Activated T-helper 1 cell treated with Interleukin-2 at 50 U/mL for 16 hours (primary cell): ENCODE measurements at places on chromosomes 2 and 18.

- DNase-seq, result no peak
These were observed 110.0 kb upstream of the EPAS1 start for GRCh38 chr2:46187112-46187618.

DNA sequence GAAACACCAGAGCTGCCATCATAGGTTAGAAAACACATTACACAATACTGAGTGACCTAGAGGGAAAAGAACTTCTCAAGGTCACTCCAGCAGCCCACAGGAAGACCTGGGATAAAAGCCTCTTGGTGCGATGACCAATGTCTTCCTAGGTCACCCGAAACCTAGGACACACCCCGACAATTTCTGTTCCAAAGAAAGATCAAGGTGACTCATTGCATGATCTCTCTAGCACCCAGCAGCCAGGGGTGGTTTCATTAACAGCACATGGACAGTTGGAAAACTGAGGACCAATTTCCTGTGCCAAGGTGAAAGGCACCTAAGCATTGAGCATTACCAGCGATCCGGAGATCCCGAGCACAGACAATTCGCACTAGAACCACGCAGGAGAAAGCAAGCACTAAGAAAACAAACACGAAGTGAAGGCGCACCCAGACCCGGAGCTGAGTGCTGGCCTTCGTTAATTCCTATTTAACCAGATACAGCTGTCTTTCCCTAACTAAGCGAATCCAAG is 1.5 kb downstream of the CACNB4 start:
- DNase-seq, result no peak

GRCh38 chr2:1868683-1869141 is 124.4 kb upstream of the PXDN start:
- DNase-seq, result no peak

GRCh38 chr2:209121691-209122090 is 302.2 kb upstream of the MAP2 start:
- no peak for DNase-seq

- no peak for DNase-seq
These were observed 19.6 kb downstream of the USP39 start for GRCh38 chr2:85635636-85636035.

- DNase-seq, result no peak
These were observed 43.8 kb downstream of the ARL6IP6 start for GRCh38 chr2:152762202-152762601.

DNA sequence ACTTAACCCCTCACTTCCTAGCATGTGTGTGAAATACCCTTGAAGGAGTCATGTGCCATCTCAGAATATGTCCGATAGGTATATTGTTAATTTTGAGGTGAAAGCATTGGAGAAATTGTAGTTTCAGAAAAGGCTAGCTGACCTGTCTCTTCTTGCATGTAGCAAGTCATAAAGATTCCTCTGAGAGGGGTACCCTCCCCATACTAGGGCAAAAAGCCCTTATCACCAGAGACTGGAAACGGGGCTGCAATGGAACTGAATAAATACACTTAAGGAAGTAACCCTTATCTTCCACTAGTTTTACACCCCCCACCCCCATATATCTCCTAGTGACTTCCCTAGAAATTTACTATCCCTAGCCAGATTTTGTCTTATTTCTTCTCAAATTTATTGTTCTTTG is 1.8 kb upstream of the SF3B6 start:
- no peak for DNase-seq

DNA sequence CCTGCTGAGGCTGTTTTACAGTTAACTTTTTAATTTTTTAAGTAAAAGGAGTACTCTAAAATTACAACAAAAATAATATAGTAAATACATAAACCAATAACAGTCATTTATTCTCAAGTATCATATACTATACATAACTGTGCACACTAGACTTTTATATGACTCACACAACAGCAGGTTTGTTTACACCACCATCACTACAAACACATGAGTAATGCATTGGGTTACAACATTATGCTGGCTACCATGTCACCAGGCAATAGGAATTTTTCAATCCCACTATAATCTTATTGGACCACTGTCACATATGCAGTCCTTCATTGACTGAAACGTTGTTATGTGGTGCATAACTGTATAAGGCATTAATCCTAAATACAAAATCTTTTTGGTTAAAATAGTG is 42.5 kb downstream of the RASGRP3 start:
- no peak for DNase-seq

DNA sequence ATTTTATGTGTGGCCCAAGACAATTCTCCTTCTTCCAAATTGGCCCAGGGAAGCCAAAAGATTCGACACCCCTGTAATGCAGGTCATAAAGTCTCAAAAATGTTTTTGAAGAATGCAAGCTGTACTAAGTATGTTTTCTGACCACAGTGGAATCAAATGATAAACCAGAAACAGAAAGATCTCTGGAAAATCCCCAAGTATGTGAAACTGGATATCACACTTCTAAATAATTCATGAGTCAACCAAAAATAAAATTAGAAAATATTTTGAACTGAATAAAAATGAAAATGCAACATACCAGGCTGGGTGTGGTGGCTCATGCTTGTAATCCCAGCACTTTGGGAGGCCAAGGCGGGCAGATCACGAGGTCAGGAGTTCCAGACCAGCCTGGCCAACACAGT is 34.1 kb upstream of the UBE2F start:
- DNase-seq, result no peak

DNA sequence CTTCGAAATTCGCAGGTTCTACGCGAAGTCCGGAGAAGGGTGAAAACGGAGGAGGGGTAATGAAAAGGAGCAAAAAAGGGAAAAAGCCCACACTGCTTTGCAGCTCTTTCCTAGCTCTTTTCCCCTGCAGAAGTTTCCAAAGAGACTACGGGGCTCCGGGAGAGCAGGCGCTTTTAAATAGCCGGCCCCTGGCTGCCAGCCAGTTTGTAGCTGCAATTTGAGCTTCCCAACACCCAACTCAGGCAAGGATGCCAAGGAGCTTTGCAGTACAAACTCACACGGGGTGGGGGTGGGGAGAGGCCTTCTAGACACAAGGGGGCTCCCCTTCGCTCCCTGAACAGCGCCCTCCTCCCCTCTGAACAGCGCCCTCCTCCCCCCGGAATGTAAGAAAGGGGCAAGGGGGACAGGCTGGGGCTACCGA is at the start of gene IGFBP5:
Gene IGFBP5 (minus strand): TSS at position 149 of the 421 bp plus-strand sequence. CDS start 774 bp downstream, outside the sequence.
- DNase-seq, result no peak

GRCh38 chr18:12443551-12443950 is 35.8 kb downstream of the PRELID3A start:
- no peak for DNase-seq

- no peak for DNase-seq
These were observed 97.4 kb downstream of the DDX1 start for GRCh38 chr2:15688924-15689568.

DNA sequence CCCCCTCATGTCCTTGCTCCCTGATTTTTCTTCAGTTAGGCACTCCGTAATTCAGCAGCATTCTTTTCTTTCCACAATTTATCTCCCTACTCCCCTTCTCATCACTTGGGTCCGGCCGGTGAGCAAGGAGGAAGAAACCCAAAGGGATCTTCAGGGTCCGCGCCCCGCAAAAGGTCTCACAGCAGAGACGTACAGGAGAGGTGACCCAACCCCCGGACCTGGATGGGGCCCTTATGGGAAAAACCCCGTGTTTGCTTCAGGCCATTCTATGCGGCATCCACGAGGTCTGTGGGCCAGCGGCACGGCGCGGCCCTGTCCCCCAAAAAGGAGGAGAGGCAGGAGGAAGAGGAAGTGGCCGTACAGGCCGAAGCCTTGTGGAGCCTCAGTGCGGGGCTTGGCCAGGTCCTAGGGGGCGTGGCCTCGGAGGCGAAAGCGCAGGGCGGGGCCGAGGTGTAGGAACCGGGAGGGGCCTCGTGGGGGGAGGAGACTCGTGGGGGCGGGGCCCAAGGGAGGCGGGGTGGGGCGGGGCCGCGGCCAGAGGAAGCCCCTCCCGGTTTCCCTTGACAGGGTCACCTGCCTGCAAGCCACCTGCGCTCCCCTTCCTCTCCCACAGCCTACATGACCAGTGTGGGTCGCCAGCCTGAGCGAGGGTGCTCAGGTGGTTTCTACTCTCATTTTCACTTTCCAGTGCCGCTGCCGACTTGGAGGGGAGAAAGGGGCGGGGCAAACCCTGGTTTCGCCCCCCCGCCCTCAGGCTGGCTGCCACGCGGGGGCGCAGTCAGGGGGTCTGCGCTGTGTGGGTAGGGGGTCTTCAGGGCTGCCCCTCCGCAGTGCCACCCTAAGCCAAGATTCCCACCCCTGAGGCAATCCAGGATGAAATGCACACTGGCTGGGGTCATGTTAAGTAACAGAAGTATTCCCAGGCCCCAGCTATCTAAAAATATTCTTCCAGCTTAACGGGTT is 156.4 kb upstream of the XPO1 start:
- DNase-seq, result peak; percentile 72

DNA sequence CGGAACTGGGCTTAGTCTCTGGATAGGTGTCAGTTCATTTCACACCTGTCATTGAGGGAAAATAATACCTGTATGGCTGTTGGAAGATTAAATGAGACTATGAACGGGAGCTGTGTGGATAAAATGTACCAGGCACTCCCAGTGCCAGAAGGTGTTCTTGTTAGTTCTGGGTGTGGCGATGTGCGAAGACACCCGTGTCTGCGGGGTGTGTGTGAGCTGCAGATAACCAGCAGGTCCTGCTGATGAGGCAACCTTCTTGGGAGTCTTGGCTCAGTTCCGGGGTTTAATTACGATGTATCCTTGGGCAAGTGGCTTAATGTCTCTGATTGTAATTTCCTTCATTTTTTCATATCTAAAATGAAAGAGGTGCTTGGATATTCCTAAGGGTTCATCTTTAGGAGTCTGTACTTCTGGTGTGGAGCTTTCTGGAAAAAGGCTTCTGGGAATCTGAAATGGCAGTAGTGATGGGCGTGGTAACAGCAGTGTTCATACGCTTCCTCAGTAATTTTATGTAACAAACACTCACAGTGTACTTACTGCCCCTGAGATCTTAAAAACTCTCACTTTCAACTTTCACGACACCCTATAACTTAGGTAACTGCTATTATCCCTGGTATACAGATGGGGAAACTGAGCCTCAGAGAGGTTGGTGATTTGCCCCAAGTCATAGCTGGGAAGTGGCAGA is 35.0 kb downstream of the NEDD4L start:
- no peak for DNase-seq

DNA sequence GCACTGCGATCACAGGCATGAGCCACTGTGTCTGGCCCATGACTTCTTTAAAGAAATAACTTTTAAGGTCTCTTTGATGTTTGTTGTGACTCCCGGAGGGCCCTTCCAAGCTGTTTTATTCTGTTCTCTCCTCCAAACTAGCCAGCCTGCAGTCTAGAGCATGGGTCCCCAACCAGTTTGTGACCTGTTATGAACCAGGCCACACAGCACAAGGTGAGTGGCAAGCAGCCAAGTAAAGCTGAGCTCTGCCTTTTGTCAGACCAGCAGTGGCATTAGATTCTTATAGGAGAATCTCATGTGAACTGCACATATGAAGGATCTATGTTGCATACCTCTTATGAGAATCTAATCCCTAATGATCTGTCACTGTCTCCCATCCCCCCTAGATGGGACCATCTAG is 223.9 kb upstream of the RGPD4 start:
- no peak for DNase-seq
